ENCODE measurements at places on chromosomes 3 and 15.

- DNase-seq = no peak
These were observed 16.2 kb upstream of the ANKDD1A start for GRCh38 chr15:64895285-64896065.

DNA sequence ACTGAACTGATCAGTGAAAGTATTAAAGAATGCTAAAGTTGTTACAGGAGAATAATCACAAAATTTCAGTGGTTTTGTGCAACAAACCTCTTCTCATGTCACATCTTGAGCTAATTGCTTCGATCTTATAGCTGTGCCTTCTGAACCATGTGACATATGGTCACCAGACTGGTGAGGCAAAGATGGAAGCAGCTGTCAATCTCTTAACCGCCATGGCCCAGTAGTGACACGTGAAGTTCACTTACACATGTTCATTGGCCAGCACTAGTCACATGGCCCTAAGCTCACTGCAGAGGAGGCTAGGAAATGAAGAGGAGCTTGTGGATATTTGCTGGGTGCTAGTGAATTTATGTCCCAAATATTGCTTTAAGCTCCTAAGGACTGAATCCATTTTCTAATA lies 32.5 kb downstream of the BOC start:
- no peak for DNase-seq

GRCh38 chr3:98796334-98796733 lies 33.2 kb downstream of the ST3GAL6 start:
- no peak for DNase-seq

- DNase-seq = peak; percentile 60
These were observed 31.8 kb downstream of the FSTL1 start for GRCh38 chr3:120418866-120419490.

GRCh38 chr3:127894481-127894880 lies 20.6 kb upstream of the KBTBD12 start:
- no peak for DNase-seq

DNA sequence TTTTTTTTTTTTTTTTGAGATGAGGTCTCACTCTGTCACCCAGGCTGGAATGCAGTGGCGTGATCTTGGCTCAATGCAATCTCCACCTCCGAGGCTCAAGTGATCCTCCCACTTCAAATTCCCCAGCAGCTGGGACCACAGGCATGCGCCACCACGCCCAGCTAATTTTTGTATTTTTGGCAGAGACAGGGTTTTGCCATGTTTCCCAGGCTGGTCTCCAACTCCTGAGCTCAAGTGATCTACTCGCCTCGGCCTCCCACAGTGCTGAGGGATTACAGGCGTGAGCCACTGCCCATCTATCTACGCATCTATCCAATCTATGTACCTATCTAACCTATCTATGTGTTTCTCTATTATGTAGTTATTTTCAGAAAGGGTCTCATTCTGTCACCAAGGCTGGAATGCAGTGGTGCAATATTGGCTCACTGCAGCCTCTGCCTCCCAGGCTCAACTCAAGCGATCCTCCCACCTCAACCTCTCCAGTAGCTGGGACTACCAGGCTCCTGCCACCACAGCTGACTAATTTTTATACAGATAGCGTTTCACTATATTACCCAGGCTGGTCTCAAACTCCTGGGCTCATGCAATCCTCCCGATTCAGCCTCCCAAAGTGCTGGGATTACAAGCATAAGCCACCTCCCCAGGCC lies 20.2 kb upstream of the GPX1 start:
- DNase-seq = peak; percentile 15

All from mucosa of descending colon (tissue), 3 donors.